ENCODE measurements at places on chromosomes 5 and 9. TPM values are rescaled to one million over a fixed set of nuclear protein-coding genes. Genes with fewer than 3 reads are reported as not detected.

- no peak for DNase-seq
Measured at GRCh38 chr9:87742813-87743428, 17.0 kb downstream of the CTSL start.

DNA sequence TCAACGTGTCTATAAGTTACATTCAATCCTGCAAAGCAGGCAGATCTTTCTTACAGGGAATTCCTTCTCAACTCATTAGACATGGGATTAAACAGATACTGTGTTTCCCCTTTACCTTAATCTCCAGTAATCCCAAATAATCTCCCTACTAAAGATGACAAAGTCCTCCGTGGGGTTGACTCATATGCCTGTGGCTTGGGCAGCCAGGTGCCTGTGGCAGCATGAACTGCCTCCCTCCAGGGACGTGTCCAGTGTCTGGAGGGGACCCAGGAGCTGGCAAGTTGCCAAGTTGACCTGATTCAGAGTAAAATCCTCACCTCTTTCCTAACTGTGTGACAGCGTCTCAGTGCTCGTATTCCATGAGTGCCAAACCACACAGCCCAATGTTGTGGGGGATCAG is 94.6 kb upstream of the PTCH1 start:
- no peak for DNase-seq

DNA sequence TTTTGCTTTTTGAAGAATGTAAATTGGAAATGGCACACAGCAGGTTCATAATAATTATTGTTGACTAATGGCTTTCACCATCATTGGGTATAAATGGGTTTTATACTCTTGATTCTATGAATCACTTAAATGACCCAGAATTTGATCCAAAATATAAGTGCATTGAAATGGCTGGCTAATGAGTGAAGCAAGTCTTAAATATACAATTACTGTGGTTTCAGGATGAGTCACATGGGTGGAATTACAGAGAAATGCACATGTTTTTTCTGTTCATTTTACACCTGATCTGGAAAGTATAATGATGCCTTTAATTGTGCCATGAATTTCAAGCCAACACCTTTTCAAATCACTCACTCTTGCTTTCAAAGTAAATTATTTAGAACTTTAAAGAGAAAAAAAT is 380.8 kb upstream of the CD180 start:
- no peak for DNase-seq

DNA sequence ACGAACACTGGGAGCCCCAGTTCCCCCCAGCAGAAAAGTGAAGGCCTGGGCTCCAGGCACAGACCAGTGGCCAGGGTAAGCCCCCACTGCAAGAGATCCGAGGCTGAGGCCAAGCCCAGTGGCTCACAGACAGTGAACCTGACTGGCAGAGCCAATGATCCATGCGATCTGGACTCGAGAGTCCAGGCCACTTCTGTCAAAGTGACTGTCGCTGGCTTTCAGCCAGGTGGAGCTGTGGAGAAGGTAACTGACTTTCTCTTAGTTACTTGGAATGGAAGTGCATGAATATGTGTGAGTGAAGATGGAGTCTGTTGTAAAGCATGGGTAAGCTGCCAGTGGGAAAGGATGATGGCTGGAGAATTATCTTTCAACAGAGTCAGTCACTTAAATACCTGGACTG is 99.7 kb downstream of the GOLPH3 start:
- no peak for DNase-seq

DNA sequence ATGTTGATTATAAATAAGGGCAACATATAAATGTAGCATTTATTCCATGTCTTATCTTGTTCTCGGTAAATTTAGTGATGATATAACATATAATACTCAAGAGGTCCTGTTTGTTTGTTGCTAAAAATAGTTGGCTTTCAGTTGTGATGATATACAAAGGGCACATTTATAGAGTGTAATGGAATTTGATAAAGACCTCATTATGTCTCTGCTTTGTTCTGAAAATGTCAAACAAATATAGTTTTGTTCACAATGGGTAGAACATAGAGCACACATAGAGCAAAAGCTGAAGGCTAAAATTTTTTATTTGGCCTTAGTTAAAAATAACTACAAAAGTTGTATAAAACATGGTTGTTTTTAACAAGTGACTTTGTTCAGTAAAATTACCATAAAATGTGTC is 477.1 kb upstream of the SMC2 start:
- DNase-seq, result no peak

- no peak for DNase-seq
Measured at GRCh38 chr5:149667084-149667828, 62.9 kb upstream of the PPARGC1B start.

DNA sequence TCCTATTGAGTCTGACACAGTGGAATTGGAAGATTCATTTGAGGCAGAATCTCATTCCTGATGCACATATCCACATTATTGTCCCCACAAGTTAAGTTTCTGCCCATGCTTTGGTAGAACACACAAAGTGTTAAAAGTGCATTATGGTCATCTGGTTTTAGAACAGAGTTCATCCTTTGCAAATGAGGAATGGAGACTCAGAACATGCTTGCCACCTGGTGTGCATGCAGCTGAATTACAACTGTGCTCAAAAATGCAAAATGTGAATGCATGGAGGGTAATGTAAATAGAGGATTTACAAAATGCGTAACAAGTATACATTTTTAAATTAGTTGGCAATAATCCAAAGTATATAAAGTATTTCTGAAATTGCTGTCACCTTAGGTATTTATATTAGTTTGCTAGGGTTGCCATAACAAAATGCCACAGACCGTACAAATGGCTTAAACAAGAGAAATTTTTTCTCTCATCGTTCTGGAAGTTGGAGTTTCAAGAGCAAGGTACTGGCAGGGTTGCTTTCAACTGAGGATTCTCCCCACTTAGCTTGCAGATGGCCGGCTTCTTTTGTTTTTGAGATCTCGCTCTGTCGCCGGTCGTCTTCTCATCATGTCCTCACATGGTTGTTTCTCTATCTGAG is 671.1 kb downstream of the TAF11L14 start:
- DNase-seq, result peak; percentile 43

GRCh38 chr5:27830546-27830945 is 792.2 kb upstream of the CDH9 start:
- no peak for DNase-seq

DNA sequence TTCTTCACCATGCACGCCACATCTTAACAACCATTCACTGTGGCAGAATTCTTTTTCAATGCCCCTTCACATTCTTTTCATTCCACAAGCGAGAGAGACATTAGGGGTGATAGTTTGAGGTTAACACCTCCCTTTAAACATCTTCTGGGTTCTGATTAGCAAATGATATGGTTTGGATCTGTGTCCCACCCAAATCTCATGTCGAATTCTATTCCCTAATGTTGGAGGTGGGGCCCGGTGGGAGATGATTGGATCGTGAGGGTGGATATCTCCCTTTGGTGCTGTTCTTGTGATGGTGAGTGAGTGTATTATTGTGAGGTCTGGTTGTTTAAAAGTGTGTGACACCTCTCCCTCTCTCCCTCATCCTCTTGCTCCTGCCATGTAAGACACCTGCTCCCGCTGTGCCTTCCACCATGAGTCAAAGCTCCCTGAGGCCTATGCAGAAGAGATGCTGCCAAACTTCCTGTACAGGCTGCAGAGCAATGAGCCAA is 46.1 kb upstream of the RAI14 start:
- no peak for DNase-seq

GRCh38 chr5:55591686-55592085 is 56.9 kb upstream of the PLPP1 start:
- DNase-seq, result no peak

GRCh38 chr9:757246-757881 is 84.1 kb upstream of the DMRT1 start:
- DNase-seq, result no peak

Gene TRPM3
- 0.24 TPM for polyA plus RNA-seq

Gene SLC34A1
- polyA plus RNA-seq, result 0.14 TPM

Gene INSL6
- polyA plus RNA-seq, result 0.21 TPM

Gene IRX1
- polyA plus RNA-seq, result 0.61 TPM

Gene DPP7
- 24.8 TPM for polyA plus RNA-seq

Measured in muscle of arm (tissue), 14 donors.